ENCODE measurements at places on chromosomes 7 and 10.
A peak's percentile ranks its signal among the peaks of the same experiment; 100 is the strongest.

DNA sequence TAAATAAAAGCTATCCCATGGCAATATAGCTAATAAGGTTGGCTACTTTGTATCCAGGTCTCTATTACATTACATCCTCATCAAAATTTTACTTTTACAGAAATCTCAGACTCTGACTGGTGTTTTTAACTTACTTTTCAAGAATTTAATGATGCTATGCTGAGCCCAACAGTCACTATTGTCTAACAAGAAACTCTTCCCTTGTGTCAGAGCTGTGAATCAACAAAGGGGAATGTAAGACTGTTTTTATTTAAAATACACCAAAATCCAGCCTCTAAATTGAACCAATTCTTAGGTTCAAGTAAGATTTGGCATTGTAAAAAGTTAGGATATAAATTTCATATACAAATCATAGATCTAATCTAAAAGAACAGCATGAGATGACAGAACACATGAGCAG lies 7.0 kb downstream of the RTKN2 start:
- DNase-seq, result no peak

GRCh38 chr10:132417257-132417910 lies 20.4 kb downstream of the PWWP2B start:
- DNase-seq, result no peak

- DNase-seq, result no peak
Observed at GRCh38 chr7:111029141-111029572, 61.8 kb upstream of the LRRN3 start.

GRCh38 chr7:98329100-98329790 lies 47.8 kb downstream of the BRI3 start:
- DNase-seq, result no peak

DNA sequence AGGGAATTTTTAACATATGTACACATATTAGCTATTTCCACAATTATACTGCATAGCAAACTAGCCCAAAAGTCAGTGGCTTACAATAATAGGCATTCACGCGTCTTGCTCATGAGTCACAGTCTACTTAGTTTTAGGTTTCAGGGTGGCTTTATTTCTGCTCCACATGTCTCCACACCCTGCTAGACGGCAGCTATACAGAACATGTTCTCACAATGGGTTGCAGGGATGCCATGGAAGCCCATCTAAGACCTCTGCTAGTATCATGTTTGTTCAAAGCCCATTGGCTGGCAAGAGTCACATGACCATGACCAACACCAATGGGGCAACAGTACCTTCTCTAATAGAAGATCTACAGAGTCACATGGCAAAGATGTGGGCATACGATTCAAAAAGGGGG lies 96.3 kb upstream of the NEBL start:
- no peak for DNase-seq

DNA sequence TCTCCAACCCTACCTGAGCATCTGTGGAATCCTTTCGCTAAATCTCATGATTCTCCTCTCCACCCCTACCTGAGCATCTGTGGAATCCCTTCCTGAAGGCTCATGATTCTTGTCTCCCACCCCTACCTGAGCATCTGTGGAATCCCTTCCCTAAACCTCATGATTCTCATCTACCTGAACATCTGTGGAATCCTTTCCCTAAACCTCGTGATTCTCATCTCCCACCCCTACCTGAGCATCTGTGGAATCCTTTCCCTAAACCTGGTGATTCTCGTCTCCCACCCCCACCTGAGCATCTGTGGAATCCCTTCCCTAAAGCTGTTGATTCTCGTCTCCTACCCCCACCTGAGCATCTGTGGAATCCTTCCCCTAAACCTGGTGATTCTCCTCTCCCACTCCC lies 342.0 kb downstream of the SDK1 start:
- DNase-seq, result no peak

- no peak for DNase-seq
Observed at GRCh38 chr10:116469437-116469836, 41.8 kb downstream of the PNLIPRP3 start.

GRCh38 chr7:33604056-33604455 lies 301.3 kb upstream of the BMPER start:
- no peak for DNase-seq

- DNase-seq, result no peak
Observed at GRCh38 chr10:113084031-113084430, 134.0 kb downstream of the TCF7L2 start.

DNA sequence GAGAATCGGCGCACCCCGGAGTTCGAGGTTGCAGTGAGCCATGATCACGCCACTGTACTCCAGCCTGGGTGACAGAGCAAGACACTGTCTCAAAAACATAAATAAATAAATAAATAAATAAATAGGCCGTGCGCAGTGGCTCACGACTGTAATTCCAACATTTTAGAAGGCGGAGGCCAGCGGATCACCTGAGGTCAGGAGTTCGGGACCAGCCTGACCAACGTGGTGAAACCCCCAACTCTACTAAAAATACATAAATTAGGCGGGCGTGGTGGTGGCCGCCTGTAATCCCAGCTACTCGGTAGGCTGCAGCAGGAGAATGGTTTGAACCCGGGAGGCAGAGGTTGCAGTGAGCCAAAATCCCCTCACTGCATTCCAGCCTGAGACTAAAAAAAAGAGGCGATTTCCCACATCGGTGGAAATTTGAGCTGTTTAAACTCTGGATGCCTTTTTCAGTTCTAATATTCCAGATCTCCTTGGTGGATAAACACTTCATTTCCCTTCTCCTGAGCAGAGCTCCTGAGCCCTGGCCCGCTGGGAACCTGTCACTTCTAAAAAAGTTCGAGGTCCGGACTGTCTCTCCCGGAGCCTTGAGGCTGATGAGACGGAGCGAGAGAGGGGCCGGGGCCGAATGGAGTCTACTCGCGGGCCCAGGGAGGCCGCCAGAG lies 2.0 kb upstream of the NFKB2 start:
- no peak for DNase-seq

- DNase-seq, result no peak
Observed at GRCh38 chr10:101758858-101759257, 17.1 kb downstream of the FGF8 start.

DNA sequence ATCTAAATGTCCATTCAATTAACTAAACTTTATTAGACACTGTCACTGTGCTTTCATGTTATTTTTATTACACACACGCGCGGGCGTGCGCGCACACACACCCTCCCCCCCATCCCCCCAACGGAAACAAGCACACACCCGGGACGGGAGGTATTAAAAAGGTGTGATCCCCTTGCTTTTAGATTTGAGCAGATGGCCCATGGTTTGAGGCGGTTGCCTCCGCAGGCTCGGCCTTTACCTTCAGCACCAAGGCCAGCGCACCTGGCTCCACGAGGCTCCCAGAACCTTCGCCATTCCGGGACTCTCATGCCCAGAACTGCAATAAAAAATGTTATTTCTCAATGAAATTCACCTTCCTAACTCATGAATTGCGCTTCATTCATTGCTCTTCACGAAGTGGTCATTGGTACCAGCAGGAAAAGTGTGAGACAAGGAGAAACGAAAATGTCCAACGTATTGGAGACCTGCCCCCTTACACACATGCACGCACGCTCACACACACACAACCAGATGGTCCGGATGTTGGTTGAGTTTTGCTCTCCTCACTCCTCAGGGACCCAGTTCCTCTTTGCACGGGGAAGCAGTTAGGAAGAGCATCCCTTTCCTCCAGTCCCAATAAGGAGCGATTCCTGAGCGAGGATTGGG lies 20.8 kb upstream of the PTF1A start:
- no peak for DNase-seq

DNA sequence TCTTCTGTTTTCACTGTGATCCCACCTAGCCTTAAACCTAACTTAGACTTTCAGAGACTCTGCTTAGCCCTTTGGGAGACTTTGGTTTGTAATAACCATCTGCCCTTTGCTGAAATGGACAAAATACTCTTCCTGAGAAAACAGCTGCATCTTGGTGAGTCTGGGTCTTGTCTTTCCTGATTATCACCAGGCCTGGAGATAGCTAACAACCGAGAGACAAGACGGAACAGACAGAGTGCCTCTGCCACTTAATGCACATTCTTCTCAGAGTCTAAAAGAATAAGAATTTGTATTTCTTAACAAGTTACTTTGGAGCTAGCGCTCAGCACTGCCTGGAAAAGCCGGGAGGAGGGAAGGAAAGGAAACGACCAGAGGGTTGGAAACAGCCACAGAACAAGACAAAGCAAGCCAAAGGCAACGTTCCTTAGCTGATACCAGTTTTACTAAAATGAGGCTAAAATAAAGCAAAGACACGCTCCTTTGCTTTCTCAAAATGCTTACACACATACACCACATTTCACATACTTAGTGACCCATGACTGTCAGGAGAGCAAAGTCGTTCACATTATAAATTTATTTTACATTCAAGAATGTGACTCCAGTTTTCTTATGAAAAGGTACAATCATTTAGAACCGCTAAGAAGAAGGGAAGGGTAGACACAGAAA lies 70.3 kb upstream of the DGKI start:
- no peak for DNase-seq

DNA sequence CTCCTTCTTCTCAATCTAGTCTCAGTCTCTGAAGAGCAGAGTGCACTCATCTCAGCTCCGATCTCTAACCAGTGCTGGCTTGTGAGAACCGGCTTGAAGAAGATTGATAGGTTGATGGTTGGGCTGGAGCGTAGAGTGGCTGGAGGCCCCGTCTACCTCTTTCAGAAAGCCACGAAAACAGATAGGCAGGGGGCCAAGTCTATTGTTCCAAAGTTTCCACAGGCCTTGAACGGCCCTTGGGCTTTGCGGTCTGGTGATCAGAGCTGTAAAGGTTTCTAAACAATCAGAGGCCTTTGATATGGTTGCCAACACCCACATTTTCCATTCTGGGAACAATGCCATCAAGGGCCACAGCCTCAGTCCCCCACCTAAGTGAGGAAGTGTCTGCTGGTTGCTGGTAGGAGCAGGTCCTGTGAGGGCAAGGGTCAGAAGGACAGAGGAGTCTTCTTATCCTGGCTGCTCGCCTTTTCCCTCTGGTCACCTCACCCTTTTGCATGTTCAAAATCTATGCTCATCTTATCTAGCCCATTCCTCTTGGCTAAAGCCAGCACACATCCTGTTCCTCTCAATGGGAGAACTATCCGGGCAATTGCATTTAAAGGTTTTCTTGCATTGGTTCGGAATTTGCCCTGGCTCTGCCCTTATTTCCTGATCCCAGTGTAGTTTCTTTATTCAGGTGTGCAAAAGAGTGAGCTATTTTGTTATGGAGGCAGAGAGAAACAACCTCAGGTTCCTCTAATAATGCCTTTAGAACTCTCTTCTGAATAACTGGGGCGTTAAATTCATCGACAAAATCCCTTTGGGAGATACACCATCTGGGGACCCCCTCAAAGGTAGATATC lies 70.3 kb upstream of the KMT2E start:
- peak; percentile 30 for DNase-seq

DNA sequence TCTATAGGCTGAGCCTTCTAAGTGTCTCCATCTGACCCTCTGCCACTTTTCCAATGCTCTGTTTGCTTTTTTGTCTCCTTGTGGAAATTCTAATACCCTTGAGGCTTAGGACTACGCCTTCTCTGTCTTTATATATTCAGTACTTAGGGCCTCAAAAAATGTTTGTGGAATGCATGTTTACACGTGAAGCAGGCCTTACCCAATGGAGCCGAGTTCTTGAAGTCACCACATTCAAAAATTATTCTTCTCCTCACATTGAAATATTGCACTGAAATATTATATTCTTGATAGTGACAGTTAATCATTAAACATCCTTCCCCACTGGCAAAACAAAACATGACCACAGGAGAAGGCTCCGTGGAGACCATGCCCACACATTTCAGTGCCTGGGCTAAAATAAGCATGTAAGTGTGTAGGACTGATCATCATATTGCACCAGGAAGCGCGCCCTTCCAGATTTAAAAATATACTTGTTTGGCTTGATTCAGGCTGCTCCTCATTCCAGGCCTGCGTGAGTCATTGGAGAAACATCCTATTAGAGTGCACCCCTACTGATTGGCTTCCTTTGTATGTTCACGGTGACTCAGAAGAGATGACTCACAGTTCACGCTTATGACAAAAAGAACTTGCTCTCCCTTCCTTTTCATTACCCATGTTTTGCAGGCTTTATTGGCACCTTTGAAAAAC lies 307.4 kb upstream of the AOAH start:
- no peak for DNase-seq

DNA sequence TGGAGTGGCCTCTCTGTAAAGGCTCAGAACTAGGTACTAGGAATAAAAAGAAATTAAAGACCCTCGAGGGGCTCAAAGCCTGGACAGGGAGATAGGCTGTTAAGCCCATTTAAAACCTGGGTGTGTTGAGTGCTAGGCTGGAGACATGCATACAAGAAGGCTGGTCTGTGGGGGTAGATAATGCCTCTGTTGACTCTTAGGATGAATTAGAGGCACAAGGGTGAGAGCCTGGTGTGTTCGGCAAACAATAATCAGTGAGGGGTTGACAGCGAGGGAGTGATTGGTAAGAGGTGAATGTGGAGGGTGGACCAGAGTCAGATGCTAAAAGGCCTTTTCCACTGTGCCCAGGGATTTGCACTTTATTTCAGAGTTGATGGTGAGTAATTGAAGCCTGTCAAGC lies 12.7 kb downstream of the GSTO2 start:
- DNase-seq, result no peak

DNA sequence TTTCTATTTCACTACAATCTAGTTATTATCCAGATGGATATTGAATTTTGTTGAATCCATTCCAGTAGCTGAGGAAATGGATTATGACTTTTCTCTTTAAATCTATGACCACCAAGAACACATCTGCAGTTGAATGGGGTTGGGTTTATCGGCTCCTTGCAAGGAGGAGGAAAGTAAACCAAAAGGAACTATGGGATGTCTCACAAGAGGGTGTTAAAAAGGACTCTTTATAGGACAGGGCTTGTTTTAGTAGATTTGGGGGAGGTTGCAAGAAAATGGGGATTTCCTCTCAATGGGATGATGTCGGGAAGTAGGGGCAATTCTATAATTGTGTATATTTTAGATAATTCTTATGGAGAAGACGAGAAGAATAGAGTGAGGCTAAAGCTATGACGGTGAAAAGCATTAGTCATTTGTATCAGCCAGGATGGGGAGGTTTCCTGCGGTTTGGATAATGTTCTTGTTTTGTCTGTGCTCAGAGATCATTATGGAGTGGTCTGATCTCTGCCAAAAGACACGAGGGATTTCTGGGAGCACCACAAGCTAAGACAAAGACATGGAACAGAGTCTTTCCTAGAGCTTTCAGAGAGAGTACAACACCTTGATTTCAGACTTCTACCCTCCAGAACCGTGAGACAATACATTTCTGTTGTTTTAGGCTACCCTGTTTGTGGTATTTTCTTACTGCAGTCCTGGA lies 5.3 kb upstream of the LRRC61 start:
- no peak for DNase-seq

DNA sequence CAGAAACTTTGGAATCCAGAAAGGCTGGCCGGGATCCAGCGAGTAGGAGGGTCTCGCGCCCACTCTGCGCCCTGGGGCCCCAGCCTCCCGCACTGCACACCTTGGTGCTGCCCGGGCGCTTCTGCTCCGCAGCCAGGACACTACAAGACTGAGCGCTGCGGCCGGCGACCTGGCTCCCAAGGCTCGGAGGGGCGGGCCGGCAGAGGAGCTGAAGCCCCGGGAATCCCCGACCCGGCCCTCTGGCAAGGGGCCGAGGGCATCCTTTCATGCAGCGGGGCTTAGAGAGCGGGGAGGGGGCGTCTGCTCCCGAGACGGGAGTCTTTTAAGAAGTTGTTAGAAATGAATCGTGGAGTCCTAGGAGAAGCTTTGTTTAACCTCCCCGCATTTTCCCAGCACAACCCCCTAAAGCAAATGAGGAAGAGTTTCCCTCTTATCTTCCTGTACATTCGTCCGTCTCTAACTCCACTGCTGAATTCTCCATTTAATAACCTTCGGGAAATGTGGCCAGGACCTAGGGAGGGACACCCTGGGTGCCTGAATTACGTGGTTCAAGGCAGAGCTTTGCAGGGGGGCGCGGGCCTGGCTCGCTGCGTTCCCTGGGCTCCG lies 1.1 kb downstream of the VWC2 start:
- DNase-seq, result no peak

GRCh38 chr10:48608279-48608681 lies 3.4 kb upstream of the ARHGAP22 start:
- peak; percentile 67 for DNase-seq

Data from GM12891 (cell line).